ENCODE measurements at places on chromosomes 7 and 10.

DNA sequence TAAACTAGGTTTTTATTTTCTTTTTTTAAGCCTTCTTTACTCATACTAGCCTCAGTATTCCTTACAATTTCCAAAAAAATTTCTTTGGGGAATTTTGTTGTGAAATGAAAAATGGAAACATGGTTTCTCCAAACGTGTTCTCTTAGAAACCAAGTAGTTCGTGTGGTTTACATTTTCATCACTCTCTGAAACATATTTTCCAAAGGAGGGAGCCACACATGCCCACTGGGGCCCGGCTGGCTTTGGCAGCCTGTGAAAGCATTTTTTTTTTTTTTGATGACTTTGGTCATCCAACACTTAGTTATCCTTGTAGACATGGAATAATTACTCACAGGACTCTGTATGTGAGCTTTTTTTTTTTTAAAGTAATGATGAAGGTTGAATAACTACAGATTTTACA is 169.6 kb downstream of the C7orf25 start:
- no peak for DNase-seq

- DNase-seq = no peak
Measured at GRCh38 chr7:111198255-111198654, 107.3 kb downstream of the LRRN3 start.

GRCh38 chr10:11913079-11913641 is 90.0 kb downstream of the PROSER2 start:
- no peak for DNase-seq

DNA sequence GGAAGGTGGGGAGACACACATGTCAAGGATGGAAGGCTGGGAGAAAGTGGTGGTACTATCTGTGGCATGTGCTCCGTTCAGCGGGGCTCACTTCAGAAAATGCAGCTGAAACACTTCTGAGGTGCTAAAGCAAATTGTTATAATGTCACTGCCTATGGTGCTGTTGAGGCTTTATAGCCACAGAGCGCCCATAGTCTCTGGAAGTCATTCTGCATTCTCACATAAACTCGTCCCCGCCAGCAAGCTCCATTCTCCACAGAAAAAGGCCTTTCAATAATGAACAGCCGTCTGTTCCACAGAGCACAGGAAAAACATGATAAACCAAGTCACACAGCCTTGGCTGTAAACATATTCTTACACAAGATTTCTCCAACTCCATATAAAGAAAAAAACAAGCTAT is 131.9 kb downstream of the TAX1BP1 start:
- DNase-seq = no peak

DNA sequence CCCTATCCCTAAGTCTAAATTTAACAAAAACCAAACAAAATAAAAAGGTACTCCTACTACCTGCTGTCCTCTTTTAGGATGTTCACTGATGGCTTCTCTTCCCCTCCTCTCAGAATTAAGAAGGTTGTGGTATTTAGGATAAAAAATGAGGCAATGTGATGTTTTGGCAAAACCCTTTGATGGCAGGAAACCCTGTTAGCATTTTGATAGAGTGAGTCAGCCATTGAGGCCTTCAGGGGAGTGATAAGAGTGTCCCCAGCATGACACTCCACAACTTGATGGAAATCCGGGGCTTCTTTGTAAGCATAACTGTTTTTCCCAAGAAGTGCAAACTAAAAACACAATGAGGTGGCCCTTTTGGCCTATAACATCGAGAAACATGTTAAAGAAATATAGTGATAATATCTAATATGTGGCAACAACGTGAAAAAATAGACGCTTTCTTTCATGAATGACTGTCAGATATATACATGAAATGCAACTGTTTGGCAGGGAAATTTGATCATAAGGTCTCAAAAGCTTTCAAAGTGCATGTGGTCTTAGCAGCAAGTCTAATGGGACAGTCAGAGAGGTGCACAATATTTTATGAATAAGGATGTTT is 55.0 kb downstream of the PRTFDC1 start:
- DNase-seq = no peak

DNA sequence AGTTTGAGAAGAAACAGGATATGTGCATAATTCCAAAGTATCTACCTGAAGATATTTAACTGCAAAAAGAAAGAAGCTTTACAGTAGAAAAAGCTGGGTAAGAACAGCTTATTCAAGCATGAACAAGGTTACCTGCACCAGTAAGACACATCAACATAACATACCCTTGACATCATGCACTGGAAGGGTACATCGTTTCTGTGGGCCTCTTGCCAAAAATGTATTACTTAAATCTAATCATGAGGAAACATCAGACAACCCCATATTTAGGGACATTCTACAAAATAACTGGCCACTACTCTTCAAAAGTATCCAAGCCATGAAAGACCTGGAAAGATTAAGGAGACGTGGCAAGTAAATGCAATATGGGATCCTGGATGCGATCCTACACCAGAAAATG is 18.9 kb downstream of the TPK1 start:
- no peak for DNase-seq

GRCh38 chr10:16565604-16566003 is 43.9 kb upstream of the C1QL3 start:
- DNase-seq = no peak

DNA sequence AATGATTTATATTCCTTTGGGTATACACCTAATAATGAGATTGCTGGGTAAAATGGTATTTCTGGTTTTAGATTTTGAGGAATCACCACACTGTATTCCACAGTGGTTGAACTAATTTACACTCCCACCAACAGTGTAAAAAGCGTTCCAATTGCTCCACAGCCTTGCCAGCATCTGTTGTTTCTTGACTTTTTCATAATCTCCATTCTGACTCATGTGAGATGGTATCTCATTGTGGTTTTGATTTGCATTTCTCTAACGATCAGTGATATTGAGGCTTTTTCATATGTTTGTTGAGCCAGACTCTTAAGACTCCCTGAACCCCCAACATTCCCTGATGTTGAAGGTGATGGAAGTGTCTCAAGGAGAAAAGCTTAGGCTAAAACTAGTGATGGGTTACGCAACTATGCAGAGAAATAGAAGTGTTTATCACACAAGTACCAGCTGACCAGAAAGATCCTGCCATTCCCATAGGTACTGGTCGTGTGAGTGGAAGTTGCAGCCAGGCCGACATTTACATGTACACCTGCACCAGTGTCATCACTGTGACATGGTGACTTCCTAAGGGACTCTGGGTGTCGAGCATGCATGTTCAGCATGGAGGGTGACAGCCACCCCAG is 711.2 kb upstream of the NRP1 start:
- no peak for DNase-seq

Data from stimulated activated CD8-positive, alpha-beta memory T cell treated with anti-CD3 and anti-CD28 coated beads, Interleukin-7, amount 100 ng/mL, for 24 hours (primary cell).